Heart right ventricle (tissue), 16 donors: ENCODE measurements at places on chromosomes 6 and 20. TPM values are rescaled to one million over a fixed set of nuclear protein-coding genes. Genes with fewer than 3 reads are reported as not detected.

DNA sequence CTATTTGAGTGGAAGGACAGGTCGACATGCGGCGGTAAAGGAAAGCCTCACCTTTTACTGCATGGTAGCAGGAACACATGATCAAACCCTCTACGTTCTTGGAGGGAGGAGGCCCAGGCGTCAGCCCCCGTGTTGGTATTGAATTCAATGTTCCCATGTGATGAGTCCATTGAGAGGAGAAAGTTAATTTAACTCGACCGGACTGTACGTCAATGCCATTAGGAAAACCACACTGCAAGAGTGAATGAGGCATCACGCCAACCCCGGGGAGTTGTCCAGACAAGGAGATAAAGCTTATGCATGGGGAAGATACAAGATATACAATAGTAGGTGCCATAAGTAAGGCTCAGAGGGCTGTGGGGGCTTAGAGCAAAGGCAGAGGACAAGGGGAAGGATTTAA lies 213.9 kb upstream of the ECI2 start:
- DNase-seq = no peak

GRCh38 chr6:24451581-24452388 lies 37.6 kb downstream of the GPLD1 start:
- no peak for DNase-seq

- no peak for DNase-seq
Observed at GRCh38 chr20:37348792-37349516, 3.0 kb downstream of the SRC start.

- DNase-seq = no peak
Observed at GRCh38 chr20:8803941-8804340, 264.9 kb upstream of the PLCB4 start.

DNA sequence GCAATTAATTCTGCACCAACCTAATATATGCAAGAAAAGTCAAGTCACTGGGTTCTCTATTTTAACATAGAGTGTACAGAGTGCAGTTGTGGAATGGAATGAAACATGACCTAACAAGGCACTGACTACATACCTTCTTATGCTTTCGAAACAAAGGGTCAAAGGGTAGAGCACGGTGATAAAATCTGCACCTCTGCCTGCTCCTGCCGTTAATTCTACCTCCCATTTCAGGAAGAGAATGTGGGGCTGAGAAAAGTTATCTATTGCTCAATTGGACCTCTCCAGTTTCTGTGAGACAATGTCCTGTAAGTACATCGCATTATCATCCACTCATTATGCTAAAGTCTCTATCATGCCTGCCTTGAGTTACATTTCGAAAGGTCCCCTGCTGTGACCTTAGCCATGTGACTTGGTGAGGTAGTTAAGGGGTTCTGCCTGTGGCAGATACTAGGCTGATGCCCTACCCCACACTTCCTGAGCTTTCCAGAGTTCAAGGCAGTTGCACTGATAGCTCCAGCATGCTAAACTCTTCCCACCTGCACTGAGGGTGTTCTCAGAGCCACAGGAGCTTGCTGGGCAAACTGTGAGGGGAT lies 14.0 kb upstream of the MOCS1 start:
- no peak for DNase-seq

GRCh38 chr6:170012037-170012330 lies 260.6 kb downstream of the ERMARD start:
- DNase-seq = no peak

- no peak for DNase-seq
Observed at GRCh38 chr6:63941747-63942470, 306.3 kb downstream of the PHF3 start.

GRCh38 chr20:63452821-63453523 lies 19.5 kb downstream of the KCNQ2 start:
- DNase-seq = no peak

GRCh38 chr20:25626779-25627178 lies 3.0 kb upstream of the NANP start:
- DNase-seq = no peak

DNA sequence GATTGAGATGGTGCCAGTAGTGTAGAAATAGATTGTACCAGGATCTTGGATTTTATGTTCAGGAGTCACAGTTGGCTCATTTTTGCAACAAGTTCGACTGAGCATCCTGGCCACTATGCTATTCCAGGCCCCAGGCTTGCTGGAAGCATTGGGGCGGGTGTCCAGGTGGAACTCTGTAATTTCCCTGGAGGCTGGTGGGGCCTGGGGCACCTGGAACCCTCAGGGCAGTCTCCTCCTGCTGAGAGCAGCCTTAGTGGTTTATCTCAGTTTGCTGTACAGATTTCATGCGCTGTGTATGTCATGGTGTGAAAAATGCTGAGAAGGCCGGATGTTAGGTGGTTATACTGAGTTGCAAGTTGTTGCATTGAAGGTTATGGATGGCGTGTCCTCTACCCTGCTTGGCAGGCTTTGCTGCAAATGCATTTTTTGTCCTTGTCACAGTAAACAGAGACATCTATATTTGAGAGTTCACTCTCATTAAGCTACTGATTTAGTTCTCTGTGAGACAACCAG lies 135.1 kb upstream of the MYLIP start:
- no peak for DNase-seq

GRCh38 chr20:17767624-17768023 lies 67.9 kb downstream of the BANF2 start:
- DNase-seq = no peak

- no peak for DNase-seq
Observed at GRCh38 chr6:44003345-44004061, 123.7 kb downstream of the MRPL14 start.

- no peak for DNase-seq
Observed at GRCh38 chr6:33167374-33168283, 24.6 kb downstream of the COL11A2 start.

DNA sequence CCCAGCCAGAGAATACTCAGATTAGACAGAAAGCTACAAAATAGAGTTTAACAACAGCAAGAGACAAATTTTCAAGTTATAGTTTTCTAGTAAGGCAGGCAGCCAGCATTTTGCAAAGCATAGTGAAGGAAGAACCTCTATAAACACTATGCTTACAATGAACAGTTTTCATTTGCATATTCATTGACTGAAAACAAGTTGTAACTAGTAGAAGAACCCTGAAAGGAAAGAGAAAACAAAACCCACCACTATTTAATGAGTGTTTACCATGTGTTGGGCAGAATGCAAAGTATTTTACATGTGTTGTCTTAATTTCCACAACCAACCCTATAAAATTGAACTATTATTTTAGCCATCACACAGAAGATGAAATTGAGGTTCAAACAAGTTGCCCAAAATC lies 196.1 kb downstream of the UBE3D start:
- DNase-seq = no peak

GRCh38 chr20:3927486-3928291 lies 38.5 kb downstream of the PANK2 start:
- DNase-seq = no peak

- no peak for DNase-seq
Observed at GRCh38 chr6:18207949-18208348, 52.7 kb downstream of the KDM1B start.

GRCh38 chr6:108961985-108962384 lies 113.8 kb downstream of the ARMC2 start:
- DNase-seq = no peak

DNA sequence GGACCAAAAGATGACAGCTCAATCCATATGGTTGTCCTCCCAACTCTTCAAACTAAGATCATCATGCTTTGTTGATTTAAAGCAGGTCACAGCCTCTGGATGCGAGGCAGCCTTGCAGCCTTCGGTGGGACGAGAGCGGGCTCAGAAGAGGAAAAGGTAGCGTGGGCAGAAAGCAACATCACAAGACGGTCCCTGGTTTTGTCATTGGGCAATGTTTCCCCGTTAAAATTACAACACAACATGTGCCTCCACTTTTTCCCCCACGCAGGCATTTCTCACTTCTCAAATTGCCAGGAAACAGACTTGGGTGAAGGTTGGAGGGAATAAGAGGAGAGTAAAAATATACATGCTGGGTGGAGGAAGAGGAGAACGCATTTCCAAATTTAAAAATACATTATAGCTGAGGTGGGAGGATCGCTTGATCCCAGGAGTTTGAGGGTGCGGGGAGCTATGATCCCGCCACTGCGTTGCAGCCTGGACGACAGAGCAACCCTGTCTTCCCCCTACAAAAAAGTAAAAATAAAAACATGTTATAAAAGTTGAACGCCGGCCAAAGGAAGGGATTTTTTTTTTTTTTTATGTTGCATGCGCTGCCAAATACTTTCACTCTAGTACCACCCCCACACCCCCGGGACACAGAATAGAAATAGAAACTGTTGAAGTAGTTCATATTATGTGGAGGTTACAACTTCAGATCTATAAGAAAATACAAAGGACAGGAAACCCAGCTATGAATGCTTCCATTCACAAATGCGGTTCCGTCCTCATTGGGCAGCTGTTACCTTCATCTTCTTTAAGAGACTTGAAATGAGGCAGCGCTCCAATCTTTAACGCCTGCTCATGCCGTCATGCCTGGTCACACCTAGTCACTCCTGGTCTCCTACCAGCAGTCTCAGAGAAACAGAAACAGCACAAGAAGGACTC lies 13.9 kb upstream of the NAA20 start:
- DNase-seq = no peak

RIPOR3 gene
- total RNA-seq = 7.1 TPM

FAM184A gene
- 0.87 TPM for total RNA-seq

CD93 gene
- 85.0 TPM for total RNA-seq

ZNF311 gene
- 0.20 TPM for total RNA-seq

OXT gene
- not detected for total RNA-seq

TP53TG5 gene
- total RNA-seq = 1.3 TPM

TREML1 gene
- total RNA-seq = not detected

BPIFB2 gene
- not detected for total RNA-seq

WASF1 gene
- 0.53 TPM for total RNA-seq
